Hippocampal formation (tissue), 2 donors: ENCODE measurements at places on chromosomes 5 and 9.

DNA sequence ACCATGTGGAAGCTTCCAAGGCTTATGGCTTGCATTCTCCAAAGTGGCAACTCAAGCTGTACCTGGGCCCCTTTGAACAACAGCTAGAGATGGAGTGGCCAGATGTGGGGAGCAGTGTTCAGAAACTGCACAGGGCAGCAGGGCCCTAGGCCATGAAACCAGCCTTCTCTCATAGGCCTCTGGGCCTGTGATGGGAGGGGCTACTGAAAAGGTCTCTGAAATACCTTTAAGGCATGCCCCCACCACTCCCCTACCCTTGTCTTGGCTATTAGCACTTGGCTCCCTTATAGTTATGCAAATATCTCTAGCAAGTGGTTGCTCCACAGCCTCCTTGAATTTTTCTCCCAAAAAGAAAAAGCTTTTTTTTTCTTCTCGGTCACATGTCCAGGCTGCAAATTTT lies 1014.6 kb downstream of the DTWD2 start:
- DNase-seq, result no peak

DNA sequence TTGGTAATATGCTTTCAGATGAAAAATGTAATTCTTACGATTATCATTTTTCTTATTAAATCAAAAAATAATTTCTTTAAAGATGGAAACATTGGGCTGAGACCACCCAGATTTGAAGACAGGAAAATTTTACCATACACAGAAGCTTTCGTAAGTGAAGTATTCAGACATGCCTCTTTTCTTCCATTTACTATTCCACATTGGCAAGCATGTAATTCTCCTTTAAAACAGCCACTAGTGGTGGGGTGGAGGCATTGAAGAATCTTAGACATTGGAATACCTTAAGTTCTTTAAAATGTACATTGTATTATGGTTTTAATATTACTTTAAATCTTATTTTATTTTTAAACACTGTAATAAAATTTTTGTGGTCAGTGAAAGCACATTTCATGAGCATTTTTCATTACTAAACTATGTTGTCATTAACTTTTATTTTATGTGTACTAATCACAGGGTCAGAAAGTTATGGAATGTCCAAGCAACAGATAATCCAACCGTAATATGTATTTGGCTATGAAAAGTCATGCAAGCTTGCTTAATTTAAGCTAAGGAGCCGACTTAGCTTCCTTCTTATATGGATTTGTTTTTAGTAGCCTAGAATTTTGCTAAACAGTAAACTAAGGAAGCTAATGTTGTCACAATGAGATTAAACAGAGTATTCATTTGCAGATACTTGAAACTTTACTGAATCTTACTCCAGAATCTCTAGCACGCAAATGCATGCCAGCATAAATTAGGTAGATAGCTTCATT lies 97.4 kb upstream of the ALDH1A1 start:
- no peak for DNase-seq

GRCh38 chr5:79963261-79964061 lies 27.6 kb downstream of the MTX3 start:
- DNase-seq, result no peak

GRCh38 chr9:14989811-14990210 lies 79.6 kb upstream of the FREM1 start:
- no peak for DNase-seq

DNA sequence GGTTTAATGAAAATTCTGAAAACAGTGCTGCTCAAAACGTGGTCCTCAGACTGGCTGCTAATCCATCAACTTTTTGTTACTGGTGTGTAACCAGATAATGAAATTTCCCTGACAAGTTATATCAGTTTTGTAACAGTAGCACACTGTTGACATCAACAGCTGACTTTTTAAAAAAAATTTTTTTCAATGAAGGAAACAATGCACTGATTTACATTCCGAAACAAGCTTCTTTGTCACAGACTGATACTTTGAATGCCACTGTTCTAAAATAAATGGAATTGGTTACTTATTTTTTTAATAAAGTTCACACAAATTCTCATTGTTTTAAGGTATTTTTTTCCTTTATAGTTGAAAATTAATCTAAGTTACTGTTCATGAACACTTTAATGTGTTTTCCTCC lies 169.1 kb downstream of the NIPBL start:
- DNase-seq, result peak; percentile 77

GRCh38 chr5:113084402-113085083 lies 107.9 kb downstream of the DCP2 start:
- no peak for DNase-seq

DNA sequence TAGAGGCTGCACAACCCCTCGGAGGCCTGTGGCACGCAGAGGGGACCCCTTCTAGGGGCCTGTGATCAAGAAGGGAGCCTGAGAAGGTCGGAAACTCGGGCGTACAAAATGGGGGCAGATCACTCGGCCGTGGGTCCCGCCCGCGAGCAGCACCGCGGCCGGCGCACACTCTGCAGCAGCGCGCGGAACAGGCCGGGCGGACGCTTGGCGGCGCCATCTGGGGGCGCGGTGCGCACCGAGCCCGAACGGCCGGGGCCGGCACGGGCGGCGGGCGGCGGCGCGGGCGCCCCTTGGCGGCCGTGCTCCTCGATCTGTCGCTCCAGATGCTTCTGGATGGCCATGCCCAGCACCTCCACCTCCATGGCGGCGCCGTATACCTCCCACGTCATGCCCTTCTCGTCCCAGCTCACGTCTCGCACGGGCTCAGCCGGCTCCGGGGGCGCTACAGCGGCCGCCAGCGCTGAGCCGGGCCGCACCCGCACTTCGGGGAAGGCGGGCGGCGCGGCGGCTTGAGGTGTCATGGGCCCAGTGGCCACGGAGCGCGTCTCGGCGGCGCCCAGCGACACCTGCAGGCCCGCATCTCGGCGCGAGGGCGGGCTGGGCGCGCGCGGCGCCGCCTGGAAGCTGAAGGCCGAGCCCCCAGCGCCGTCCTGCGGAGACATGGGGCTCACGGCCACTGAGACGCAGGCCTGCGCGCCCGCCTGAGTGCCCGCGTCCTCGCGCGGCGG lies 13.1 kb downstream of the GPRIN1 start:
- DNase-seq, result no peak

DNA sequence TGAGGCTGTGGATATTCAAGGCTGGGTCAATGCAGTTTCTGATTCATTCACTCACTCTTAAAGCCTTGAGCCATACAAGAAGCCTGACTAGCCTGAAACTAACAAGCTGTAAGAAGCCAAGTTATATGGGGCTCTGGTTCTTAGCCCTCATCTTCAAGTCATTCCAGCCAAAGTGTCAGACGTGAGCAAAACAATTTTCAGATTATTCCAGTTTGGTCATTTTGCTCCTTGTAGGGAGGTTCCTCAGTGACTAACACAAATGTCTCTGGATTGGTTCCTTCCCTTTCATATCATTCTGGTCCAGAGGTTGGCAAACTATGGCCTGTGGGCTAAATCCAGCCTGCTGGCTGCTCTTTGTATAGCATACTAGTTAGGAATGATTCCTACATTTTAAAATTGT lies 12.5 kb upstream of the SHOC1 start:
- DNase-seq, result no peak

GRCh38 chr5:55159763-55160492 lies at the start of gene GPX8:
TSS of gene GPX8 (plus strand) at chr5:55160171. CDS start at chr5:55160193, 22 bp downstream.
- no peak for DNase-seq

- no peak for DNase-seq
These were observed 627.9 kb upstream of the RORB start for GRCh38 chr9:73869264-73869663.

DNA sequence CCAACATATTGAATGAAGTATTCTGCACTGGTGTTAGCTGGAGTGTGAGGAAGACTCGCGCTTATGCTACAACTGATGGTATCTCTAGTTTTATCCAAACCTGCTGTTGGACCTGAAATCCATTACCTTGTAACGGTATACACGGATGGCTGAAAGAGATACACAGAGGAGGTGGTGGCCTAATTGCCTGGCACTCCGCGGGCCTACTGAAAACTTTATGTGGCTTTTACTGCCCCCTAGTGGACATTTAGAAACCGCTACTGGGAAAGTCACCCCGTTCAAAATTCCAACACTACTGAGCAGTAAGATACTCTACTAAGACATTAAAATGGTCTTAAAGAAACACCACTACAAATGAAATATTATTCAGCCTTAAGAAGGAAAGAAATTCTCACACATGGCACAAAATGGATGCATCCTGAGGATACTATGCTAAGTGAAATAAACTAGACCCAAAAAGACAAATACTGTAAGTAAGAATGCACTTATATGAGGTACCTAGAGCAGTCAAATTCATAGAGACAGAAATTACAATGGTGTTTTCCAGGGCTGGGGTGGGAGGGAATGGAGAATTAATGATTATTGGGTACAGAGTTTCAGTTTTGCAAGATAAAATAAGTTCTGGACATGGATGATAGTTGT lies 100.4 kb downstream of the TTLL11 start:
- peak; percentile 90 for DNase-seq

- no peak for DNase-seq
These were observed 400.3 kb downstream of the ARHGEF28 start for GRCh38 chr5:74026310-74026709.
